Thymus (tissue), 14 donors: ENCODE measurements at places on chromosomes 2 and 18.

- no peak for DNase-seq
These were observed 44.4 kb upstream of the TWSG1 start for GRCh38 chr18:9290156-9290555.

- no peak for DNase-seq
These were observed 1.2 kb downstream of the CDH20 start for GRCh38 chr18:61334491-61334850.

GRCh38 chr2:197972587-197972986 is 168.2 kb downstream of the PLCL1 start:
- no peak for DNase-seq

DNA sequence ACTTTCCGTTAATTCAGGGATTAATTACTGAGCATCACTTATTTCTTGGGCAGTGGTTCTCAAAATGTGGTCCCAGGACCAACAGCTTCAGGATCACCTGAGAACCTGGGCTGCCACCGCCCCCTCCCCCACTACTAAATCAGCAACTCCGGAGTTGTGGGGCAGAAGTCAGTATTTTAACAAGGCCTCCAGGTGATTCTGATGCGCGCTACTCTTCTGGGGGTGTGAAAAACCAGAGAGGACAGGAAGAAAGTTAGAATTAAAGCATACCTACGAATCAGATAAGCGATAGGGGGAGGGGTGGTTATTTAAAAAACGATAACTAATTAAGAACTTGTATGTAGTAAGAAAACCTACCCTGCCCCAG is 319 bp downstream of the ZSCAN30 start:
- no peak for DNase-seq

GRCh38 chr18:76252880-76253279 is 242.2 kb downstream of the ZNF516 start:
- peak; percentile 28 for DNase-seq

DNA sequence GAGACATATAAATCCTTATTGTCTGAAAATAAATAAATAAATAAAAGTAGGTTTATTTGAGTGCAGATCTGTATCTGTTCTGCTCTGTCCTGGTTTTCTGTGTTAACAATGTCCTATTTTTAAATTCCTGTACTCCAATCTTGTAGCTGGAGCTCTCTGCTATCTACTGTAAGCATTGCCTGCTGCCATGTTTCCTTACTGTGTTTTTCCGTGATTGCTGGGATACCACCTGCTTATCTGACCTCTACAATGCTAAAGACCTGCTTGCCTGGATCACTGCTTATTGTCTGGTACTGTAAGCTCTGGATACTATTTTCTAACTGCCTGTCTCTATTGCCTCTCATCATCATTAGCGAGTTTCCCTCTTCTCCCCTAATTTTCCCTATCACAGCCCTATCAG is 11.6 kb downstream of the PTPN4 start:
- DNase-seq: no peak

DNA sequence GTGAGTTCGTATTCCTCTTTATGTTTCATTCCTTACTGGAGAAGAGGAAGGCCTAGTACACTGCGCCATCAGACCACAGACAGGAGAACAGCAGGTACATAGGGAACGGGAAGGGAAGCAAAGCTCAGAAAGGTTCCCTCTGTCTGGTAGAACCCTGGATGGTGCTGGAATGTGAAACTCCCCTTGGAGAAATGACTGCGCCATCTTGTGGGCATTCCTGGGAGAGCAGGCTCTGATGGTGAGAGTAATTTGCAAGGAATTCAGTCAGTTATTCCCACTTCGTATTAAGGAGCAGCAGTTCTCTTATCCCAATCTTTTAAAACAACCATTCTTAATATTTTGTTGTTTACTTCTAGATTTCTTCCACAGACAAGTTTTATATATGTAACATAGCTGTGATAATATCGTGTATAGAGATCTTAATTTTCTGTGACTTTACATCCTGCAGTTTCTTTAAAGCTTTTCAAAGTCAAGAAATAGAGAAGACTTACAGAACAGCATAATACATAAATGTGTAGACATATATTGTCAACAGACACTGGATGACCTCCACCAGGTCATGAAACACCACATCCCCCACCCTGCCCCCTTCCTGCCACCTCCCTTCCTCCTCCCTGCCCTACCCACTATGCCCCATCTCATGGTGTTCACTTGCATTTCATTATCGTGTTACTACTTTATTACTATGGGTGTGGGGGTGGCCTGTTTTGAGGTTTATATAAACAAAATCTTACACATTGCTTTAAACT is 83.9 kb downstream of the ARHGEF4 start:
- DNase-seq: no peak

- DNase-seq: no peak
These were observed 5.6 kb downstream of the REL start for GRCh38 chr2:60886991-60887390.

DNA sequence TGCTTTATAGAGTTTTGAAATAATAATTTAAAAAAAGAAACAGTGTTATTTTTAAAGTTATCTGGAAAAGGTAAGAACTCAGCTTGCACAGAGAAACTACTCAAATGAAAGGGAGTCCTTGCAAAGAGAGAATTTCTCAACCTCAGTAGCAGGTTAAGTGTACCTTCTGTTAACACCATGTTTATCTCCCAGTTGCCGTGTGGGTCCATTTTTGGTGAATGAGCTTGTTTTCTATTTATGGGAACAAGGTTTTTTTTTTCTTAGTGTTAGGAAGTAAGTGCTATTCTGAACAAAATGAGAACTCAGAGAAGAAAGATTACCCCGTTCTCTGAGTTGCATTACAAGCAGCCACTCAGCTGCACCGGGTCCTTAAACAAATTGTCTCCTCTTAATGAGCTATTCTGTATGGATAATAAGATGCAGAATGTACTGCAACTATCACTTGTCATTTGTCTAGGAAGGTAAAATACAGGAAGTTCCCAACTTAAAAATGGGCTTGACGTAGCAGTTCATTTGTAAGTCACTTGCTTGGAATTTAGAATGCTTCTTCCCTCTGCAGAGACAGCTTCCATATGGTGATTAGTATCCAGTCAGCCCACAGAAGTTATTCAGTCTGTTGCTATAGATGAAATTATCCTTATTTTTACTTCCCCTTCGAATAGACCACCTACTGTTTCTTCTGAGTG is 74.9 kb downstream of the LTBP1 start:
- no peak for DNase-seq

DNA sequence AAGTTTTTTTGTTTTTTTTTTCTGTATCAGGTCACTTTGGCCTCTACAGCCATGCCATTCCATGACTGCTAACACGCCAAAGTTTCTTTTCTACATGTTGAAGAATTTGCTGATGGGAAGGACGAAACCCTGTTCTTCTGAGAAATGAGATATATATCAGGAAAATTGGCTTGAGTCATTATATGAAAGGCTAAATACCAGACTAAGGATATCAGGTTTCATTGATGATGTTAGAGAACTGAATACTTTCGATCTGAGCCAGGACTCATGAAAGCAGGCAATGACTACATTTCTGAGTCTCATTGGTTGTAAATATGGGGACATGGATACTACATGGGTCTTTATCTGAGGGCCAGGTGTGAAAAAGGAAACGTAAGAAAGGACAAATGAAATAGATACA is 181.4 kb downstream of the OSR1 start:
- DNase-seq: no peak

DNA sequence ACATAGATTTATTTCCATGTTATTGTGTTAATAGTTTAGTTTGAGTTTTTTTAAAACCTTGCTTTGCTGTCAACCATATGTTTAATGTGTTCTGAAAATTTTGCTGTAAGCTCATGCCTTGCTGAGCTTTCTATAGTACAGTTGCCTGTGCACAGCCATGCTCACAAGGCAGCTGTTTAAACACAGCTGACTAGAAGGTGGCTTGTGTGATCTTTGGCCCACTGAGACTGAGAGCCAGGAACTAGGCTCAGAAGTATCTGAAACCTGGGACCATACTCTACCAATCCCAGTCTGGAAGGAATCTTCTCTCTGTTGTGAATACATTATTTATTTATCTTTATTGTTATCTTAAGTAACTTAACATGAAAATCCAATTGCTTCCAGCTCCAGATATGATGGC is 350.5 kb downstream of the KIAA1328 start:
- no peak for DNase-seq

GRCh38 chr2:3487432-3487831 is 31.9 kb downstream of the ADI1 start:
- no peak for DNase-seq

DNA sequence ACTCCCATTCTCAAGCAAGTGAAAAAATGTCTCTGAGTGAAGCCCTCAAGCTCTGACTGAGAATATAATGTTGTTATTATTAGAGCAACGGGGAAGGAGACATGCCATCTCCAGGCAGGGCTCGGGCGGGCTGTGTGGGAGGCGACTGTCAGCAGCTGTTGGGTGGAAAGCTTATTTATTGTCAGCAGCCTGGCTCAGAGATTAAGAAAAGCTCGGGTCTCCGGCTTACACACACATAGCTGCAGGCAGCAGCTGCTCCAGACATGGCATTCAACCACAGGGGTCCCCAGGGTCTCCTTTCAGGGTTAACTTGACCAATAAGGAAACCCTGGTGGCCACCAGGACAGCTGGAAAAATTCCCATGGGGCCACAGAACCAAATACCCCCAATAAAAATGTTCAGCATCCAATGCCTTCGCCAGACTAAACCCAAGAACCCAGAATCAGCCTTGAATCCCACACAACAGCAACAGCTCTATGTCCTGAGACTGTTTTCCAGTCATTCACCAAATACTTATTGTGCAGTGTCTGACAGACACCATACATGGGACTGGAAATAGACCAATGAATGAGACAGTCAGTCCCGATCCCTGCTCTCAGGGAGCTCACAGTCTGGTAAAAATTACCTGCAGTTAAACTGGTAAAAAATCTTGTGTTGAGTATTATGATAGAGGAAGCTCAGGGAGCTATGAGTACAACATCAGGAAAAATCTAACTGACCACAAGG is 70.5 kb upstream of the RTN4 start:
- DNase-seq: no peak

DNA sequence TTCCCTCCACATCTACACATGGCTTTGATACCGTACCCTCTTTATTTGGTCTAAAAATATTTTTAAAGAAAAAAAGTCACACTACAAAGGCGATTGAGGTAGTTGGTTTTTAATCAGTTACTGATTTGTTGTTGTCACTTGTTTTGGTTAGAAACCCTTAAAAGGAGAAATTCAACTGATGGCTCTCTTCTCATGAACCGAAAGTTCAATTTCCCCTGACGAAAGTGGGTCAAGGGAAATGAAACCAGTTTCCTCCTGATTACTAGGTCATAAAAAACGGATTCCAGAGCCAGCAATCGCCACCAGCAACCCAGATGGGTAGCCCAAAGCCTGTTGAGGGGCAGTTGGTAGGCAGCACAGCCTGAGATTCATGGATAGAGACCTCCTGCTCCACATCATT is 63.2 kb downstream of the DLGAP1 start:
- DNase-seq: no peak

GRCh38 chr18:61817086-61817485 is 75.7 kb downstream of the RNF152 start:
- DNase-seq: no peak

- no peak for DNase-seq
These were observed 108.3 kb upstream of the LTBP1 start for GRCh38 chr2:32838418-32838817.

DNA sequence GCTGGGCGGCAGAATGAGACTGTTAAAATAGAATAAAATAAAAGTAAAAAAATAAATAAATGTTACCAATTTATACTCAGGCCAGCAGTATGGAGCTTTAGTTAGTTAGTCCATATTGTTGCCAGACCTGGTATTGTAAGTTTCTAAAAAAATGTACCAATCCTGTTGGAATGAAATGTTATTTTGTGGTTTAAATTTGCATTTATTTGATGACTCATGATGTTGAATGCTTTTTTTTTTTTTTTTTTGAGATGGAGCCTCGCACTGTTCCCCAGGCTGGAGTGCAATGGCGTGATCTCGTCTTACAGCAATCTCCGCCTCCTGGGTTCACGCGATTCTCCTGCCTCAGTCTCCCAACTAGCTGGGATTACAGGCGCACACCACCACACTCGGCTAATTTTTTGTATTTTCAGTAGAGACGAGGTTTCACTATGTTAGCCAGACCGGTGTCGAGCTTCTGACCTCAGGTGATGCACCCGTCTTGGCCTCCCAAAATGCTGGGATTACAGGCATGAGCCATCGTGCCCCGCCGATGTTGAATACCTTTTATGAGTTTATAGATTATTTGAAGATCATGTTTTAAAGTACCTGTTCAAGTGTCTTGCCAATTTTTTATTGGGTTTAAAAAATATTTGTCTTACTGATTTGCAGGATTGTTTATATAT is 5.7 kb upstream of the PTPRN start:
- no peak for DNase-seq
